Cerebellar nuclear complex (tissue), 1 donor: ENCODE measurements at places on chromosomes 6 and 20.

DNA sequence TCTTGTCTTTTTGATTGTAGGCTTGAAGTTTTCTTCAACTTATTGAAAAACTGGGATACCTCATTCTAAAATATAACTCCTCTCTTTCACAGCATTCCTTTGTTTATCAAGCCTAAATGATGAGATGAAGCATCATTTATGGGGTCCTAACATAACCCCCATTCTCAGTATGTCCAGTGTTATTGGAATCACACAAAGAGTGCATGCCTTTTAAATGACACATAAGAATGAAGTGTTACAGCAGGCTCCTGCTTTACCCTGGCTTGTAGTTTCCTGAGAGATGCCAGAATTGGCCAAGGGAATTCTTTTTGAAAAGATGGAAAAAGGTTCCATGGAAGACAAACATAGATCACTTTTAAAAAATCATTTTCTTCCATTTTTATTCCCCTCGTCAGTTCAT, 502.4 kb downstream of the BCKDHB start:
- no peak for DNase-seq

GRCh38 chr6:121382467-121383121, 48.3 kb upstream of the TBC1D32 start:
- no peak for DNase-seq

GRCh38 chr6:41136911-41137310, 17.2 kb downstream of the TREML1 start:
- DNase-seq: no peak

GRCh38 chr6:119109654-119110325, 31.3 kb upstream of the FAM184A start:
- DNase-seq: no peak

- DNase-seq: no peak
Measured at GRCh38 chr6:14265049-14266021, 147.8 kb downstream of the CD83 start.

GRCh38 chr6:126581316-126581715, 241.4 kb downstream of the CENPW start:
- no peak for DNase-seq

DNA sequence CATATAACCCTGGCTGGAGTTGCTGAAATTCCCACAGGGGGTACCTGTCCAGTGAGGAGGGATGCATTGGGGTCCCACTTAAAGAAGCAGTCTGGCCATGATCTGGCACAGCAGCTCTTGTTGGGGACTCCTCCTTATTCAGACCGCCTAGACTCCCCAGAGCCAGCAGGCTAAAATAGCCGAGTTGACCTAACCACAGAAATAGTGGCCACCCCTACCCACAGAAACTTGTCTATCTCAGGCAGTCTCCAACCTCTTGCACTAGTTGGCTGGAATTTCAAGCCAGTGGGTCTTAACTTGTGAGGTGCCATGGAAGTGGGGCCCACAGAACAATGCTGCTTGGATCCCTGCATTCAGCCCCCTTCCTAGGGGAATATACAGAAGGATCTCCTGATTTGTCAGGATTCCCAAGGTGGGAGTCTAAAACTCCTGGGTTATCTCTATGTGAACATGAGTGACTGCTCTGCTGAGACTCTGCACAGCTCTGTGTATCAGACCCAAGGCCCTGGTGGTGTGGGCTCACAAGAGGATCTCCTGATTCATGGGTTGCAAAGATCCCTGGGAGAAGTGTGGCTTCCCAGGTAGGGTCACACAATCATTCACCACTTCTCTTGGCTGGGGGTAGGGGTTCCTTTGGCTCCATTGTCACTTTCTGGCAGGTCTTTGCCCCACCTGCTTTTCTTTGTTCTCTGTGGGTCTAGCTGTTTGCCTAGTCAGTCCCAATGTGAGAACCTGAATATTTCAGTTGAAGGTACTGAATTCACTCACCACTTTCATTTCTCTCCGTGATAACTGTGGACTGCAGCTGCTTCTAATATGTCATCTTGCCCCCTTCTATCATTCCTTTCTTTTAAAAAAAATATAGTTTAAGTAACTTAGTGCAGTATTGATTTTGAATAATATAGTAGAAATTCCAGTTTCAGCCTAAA, 65.5 kb upstream of the CLVS2 start:
- DNase-seq: no peak

GRCh38 chr20:57407541-57407956, 16.4 kb downstream of the RBM38 start:
- DNase-seq: no peak

- no peak for DNase-seq
Measured at GRCh38 chr6:146990821-146991798, 213.1 kb upstream of the STXBP5 start.

GRCh38 chr6:52020945-52021570, 66.4 kb downstream of the PKHD1 start:
- no peak for DNase-seq

DNA sequence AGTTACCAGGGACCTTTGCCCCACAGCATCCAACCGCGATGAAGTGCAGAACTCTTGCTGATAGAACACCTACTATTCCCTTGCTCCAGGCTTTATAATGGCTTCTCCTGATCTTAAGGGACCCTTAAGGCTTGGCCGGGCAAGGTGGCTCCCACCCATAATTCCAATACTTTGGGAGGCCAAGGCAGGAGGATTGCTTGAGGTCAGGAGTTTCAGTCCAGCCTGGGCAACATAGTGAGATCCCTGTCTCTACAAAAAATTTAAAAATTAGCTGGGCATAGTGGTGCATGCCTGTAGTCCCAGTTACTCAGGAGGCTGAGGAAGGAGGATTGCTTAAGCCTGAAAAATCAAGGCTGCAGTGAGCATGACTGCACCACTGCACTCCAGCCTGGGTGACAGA, 68.8 kb downstream of the GCNT2 start:
- no peak for DNase-seq

GRCh38 chr6:128443553-128443952, 76.8 kb downstream of the PTPRK start:
- DNase-seq: no peak

GRCh38 chr6:137729866-137730629, 137.0 kb upstream of the TNFAIP3 start:
- DNase-seq: no peak

DNA sequence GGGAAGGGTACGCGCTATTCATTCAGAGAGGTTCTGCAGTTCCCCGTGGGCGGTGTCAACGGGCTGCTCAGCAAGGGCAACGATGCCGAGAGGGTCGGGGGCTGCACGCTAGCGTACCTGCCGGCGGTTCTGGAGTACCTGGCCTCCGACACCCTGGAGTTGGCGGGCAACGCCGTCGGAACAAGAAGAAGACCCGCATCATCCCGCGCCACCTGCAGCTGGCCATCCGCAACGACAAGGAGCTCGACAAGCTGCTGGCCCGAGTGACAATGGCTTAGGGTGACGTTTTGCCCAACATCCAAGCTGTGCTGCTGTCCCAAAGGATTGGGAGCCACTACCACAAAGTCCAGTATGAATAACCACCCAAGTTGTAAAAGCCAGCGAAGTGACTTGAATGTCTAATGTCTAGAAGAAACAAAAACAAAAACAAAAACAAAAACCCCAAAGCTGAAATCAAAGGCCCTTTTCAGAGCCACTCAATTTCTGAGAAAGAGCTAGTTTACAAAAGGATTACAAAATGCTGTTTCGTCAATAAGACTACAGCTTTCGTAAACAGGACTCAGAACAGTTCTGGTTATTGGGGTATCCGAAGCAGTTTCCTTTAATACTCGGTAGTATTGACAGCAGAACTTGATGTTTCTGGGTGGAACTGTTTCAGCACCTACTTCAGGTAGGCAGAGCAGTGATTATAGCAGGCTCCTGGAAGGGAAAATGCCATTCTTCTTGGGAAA, 21.9 kb upstream of the SLC17A4 start:
- no peak for DNase-seq

GRCh38 chr6:166855416-166855815, 100.9 kb downstream of the RNASET2 start:
- DNase-seq: no peak

- no peak for DNase-seq
Measured at GRCh38 chr6:96450082-96450769, 71.4 kb upstream of the UFL1 start.

DNA sequence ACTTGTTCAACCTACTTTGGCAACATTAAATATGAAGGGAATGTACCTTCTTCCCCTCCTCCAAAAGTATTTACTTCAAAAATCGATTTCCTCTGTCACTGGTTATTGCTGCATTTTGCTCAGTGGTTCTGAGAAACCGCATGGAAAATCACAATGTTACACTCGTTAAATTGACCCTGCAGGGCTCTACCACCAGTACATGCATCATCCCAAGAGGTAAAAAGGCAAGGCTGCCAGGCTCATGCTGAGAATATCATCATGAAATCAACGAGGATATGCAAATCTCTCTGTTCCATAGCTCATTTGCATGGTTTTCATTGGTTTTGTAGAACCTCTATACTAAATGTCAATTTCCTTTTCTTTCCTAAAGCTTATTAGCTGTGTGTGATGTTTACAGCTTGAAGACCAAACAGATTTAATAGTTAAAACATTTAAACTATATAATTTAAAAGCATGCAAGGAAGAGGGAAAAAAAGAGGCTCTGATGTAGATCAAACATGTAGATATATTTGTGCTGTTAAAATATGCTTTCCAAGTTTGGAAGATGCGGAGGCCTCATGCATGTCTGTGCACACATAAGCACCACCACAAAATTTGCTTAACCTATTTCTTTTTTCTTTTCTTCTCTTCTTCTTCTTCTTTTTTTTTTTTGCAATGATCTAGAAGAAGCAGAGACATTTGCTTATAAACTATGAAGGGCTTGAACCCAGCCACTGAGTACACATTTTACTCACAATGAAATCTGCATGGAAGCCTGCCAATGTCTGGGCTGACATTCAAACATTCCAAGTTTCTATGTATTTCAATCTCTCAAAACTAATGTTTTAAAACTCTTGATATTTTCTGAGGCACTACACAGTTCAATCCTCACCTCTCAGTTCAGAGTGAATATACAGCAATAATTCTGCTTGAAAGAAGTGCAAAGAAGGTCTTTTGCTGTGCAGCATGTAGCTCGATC, 194.0 kb downstream of the GMPR start:
- DNase-seq: no peak

GRCh38 chr6:124539096-124539495, 423.1 kb upstream of the RNF217 start:
- no peak for DNase-seq

DNA sequence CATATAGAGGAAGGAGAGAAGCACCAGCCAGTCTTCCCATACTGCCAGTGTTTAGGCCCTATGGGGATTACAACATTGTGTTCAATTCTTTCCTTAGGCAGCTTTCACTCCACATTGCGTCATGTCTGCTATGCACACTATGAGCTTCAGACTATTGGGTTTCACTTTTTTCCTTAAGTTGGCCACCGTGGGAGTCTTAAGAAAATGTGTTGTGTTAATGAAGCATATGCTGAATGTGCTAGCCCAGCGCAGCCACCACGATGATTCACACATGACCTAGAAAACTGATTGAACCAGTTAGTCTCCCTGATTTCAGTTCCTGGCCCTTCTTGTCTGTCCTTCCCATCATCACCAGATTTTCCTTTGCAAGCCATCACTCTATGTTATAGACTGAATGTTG, 21.5 kb downstream of the TUBB2B start:
- no peak for DNase-seq

GRCh38 chr6:101595276-101595675, 201.8 kb downstream of the GRIK2 start:
- no peak for DNase-seq

GRCh38 chr6:108781419-108782100, 66.7 kb upstream of the ARMC2 start:
- no peak for DNase-seq

DNA sequence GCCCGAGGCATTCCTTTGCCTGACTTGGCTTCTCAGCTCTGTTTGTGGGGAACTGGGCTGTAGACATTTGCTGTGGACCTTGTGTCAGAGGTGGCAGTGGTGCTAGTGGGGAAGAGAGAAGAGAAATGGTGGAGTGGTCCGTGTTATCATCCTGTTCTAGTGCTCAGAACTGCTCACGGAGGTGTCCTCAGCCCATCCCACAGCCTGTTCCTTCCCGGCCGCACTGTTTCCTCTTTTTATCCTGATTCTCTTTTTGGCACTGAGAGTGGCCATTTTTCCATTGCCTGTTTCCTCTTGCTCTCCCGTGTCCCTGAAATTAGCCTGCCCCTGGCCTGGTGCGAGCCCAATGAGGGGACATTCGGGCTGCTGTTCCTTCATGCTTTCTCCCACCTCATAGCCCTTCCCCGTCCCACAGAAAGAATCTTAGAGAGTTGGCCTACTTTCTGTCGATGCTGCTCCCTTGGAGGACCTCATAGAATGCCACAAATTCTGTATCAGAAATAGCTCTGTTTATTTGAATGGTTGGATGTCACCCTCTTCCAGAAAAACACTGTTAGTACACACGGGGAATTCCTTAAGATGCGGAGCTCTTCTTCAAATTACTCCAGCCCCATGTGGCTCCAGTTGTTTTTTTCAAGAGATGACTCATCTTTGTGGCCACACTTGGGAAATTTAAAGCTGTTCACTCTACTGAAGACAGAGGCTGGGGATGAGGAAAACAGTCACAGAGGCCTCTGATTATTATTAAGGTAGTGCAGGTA, 26.1 kb downstream of the FARS2 start:
- DNase-seq: no peak
